ENCODE measurements at places on chromosomes 3 and 15.
A peak's percentile ranks its signal among the peaks of the same experiment; 100 is the strongest.

DNA sequence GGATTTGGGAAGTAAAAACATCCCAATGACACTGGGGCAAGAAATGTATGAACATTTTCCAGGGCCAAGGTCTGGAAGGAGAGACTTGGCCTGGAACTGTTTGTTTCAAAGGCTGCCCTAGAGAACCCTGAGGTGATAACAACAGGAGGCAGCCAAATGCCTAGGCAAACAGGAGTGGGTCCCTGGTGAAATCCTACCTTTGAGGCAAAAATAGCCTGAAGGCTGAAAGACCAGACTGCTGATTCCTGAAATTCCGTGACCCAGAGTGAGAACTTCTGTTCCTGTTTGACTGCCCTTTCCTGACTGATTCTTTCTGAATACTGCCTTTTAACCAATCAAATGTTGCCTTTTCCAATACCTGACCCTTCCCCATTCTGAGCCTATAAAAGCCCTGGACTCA lies 196.4 kb downstream of the NSUN3 start:
- no peak for DNase-seq

DNA sequence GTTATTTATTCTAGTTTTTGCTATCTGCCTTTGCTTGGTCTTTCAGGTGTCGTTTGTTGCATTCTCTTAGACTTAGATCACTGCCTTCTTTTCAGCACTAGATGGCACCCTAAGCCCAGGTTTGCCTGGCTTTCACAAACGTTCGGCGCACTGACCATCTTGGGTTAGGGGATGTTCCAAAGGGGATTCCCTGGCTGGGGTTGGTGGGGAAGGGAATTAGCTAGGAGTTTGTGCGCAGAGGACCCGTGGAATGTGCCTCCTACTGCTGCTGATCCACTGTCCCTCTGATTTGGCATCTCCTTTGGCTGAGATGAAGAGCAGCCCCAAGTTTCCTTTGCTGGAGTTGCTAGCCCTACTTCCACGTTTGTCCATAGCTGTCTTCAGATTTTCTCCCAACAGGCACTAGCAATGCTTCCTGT lies 33.9 kb downstream of the PFN2 start:
- DNase-seq, result no peak

DNA sequence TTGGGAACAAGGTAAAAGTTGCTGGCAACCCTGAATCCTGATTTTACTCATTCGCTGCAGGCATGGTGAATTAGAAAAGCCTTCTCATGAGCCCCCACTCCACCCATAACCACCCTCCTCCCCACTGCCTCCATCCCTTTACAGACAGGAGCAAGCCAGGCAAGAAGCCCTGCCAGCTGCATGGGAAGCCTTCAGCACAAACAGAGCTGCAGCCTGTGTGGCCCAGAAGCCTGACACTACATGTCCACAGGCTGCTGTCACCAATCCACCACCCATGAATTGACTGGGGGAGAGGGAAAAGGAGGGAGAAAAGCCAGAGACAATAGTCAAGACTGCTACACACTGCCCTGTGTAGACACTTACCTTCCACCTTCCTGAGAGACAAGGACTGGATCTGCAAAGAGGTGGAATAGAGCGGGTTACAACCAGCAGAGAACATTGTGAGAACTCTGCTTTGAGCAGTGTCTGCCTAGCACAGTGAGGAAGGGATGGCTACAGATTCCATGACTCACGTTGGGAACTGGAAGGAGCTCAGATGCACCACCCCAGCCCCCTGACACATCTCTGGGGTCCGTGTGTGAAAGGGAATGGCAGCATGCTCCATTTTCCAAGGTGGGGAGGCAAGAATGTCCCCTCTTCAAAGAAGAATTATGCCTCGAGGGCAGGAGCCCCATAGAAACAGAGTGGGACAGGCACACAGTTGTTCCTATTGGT lies 33.9 kb downstream of the DZIP1L start:
- DNase-seq, result no peak

DNA sequence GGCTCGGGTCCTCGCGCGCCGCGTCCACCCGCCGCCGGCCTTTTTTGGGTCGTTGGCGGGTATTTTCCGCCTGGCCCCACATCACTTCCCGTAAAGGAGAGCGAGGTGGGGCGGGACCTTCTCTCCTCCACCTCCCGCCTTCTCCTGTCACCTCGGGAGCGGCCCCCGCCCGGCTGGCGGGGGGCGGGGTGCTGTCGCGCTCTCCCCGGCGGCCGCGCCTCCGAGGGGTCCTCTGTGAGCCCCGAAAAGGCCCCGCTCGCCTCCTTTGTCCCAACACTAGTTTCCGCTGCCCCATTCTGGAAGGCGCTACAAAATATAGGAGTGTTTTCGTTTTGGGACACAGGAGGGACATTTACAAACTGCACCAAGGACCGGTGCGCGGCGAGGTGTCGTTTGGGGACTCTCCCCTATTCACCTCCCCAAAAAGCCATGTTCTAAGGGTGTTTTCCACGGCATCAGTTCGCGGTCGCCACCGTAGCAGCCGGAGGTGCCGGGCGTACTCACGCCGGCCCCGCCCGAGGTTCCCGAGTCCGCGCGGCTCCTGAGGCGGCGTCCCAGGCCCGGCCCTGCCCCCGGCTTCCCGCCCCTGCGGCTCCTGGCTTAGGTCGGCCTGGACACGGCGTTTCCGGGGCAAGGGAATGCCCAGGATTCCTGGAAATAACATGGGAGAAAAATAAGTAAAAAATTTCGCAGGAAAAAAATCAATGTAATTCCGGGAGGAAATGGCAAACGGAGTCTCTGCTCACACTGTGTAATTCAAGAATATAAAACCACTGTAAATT lies at the start of gene RAB27A:
Gene RAB27A (minus strand): TSS at position 68 of the 782 bp plus-strand sequence. CDS start 54,879 bp downstream, outside the sequence.
- DNase-seq, result peak; percentile 65

DNA sequence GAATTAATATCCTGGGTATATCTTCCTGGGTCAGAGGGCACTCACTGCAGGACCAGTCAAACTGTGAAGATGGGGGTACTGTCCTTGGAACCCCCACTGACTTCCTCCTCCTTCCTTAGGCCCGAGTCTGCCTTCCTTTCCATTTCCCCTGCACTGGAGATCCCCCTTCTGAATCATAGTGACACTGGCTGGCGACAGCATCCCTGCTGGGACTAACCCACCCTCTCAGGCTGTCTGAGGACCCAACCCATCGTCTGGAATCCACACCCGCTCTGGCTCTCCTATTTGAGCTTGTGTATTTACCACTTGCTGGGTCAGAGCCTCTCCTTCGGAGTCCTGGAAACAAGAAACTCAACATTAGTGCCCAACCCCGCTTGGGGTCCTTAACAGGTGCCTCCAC lies 21.2 kb downstream of the TMEM40 start:
- no peak for DNase-seq

GRCh38 chr3:134810052-134810435 lies 15.0 kb downstream of the EPHB1 start:
- no peak for DNase-seq

GRCh38 chr3:161266731-161267150 lies 45.6 kb downstream of the NMD3 start:
- DNase-seq, result no peak

- no peak for DNase-seq
Observed at GRCh38 chr3:24291646-24292045, 203.0 kb downstream of the THRB start.

DNA sequence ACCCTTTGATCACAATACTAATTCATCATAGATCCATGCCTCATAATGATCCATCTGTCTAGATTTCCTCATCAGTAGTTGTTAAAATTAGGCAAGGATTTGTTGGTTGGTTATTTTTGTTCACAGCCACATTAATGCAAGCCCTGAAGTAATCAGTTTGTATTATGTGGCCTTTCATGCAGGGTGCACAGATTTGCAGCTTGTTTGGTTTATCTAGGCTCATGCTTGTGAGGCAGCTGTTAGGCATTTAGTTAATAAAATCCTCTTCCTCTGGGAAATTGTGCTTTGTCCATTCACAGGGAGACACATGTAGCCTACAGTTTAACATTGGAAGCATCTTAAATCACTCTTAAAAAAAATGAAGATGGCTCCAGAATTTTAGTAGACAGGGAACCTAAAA lies 162.8 kb upstream of the ZNF385D start:
- no peak for DNase-seq

GRCh38 chr15:90586948-90587347 lies 57.2 kb downstream of the CRTC3 start:
- DNase-seq, result no peak

DNA sequence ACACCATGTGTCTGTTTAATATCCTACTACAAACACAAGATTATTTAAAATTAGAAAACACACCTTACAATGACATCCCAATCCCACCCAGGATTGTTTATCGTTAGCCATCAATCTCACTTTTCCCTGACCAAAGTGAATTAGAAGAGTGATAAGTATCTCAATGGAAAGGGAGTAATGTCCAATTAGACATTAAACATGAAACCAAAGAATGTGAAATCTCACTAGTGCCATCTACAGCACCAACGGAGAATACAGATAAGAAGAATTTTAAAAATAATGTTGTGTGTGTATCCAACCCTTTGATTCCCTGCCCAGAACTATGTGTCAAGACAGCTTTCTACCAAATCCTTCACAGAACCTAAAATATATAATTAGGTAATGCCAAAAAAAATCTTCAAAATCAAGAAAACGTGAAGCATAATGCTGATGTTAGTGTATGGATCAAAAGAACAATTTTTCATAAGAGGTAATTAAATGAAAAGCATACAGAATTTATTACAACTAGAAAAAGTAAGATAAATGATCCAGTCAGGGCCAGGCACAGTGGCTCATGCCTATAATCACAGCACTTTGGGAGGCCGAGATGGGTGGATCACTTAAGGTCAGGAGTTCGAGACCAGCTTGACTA lies 64.2 kb downstream of the SCAPER start:
- DNase-seq, result no peak

DNA sequence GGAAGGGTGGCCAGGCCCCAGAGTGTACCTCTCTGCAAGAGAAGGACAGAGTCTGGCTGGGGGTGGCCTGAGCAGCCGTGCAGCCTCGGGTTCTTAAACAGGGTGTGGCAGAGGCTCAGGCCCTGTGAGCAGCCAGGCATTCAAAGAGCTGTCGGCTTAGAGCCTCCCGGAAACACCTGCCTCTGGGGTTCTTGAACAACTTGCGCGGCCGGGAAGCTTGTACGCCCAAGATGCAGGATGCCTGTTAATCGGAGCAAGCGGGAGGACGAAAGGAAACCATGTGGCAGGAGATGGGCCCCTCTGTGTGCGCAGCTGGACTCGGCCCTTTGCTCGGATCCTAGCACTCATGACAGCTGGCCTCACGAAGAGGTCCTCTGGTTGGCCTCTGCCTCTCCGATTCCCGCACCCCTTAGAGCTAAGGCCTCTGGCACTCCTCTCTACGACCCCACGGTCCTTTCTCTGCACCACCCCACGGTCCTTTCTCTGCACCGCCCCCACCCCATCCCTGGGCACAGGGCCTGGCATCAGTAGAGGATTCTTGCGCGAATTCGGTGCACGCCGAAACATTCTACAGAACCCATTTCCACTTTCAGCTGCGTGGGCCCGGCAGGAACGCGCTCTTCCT lies 23.9 kb upstream of the TXNRD3 start:
- DNase-seq, result peak; percentile 56

DNA sequence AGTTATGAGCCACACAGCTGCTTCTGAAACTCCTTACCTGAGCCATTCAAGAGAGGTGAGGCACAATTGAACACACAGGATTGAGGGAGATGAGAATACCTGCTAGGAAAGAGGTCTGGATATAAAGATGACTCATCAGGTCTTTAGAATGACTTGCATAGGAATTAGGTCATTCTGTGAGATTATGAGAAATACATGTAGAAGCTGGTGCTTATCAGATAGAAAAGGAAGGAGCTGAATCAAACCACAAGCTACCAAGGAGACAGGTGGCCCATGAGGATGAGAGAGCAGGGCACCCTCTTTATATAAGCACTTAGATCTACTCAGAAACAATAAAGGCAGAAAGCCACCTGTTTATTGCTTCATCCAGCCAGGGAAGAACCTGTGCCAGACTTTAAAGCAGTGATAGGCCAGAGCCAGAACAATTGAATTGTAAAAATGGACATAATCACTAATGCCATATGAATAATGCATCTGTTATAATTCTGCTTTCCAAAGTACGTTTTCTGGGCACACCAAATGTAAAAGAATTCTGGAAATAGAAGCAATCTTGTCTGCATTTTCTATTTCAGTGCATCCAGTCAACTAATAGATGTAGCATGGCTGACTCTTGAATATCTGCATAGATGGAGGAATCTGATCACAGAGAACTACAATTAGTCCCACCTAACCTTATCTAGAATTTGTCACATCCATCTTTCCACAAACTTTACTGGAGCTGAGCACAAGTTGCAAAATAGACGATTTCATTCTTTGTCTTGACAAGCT lies 74.9 kb downstream of the PIK3R4 start:
- no peak for DNase-seq

GRCh38 chr15:70276401-70276800 lies 178.7 kb upstream of the TLE3 start:
- no peak for DNase-seq

DNA sequence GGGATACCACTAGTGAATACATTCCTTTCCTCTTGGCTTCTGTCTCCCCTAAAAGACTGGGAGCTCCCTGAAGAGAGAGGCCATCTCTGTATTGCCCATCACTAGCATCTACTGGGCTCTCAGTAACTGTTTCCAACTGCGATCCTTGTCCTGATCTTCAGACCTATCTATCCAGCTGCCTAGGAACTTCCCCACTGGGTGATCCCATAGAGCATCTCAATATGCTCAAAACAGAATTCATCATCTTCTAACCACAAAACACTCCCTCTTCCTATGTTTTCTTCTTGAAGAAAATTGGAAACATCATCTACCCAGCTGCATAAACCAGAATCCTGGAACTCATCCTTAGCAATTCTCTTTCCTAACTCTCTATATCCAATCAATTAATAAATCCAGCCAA lies 54.6 kb downstream of the PLD1 start:
- DNase-seq, result no peak
